CD4-positive, alpha-beta memory T cell (primary cell): ENCODE measurements at places on chromosomes 6 and 20. TPM values are rescaled to one million over a fixed set of nuclear protein-coding genes. Genes with fewer than 3 reads are reported as not detected.
A peak's percentile ranks its signal among the peaks of the same experiment; 100 is the strongest.

DNA sequence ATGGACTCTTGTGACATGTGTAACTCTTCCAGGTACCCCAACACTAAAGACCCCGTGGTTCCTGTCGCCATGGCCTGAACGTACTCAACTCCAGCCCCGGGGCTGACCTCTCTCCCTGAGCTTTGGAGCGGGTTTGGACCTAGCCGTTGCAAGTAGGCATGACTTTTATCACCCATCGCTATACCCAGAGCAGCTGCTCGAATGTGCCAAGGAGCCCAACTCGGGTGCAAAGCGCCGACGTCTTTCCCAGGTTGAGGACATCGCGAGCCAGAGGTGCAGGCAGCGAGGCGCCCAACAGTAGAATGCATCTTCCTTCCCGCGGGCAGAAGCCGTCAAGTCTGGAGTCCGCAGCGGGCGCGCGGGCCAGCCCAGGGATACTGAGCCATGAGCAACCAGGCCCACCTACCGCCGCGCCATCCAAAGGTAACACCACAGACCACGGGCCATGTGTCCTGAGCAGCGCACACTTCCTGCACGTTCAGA lies 5.7 kb upstream of the LAMP5 start:
- DNase-seq: no peak

DNA sequence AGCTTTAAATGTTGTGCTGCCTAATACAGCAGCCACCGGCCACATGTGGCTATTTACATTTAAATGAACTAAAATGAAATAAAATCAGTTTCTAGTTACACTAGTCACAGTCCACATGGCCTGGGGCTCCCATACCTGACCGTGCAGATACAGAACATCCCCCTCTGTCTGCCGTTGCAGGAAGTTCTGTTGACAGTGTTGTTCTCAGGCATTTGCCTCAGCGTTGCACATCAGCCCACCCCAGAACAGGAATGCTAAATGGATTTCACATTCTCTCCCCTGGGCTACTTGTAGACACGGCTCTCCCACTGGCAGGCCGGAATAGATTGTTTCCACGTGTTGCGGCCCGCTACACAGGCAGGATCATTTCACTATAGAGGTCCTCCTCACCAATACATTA lies 26.3 kb downstream of the JAG1 start:
- no peak for DNase-seq

Gene SLC24A3
- not detected for total RNA-seq

DNA sequence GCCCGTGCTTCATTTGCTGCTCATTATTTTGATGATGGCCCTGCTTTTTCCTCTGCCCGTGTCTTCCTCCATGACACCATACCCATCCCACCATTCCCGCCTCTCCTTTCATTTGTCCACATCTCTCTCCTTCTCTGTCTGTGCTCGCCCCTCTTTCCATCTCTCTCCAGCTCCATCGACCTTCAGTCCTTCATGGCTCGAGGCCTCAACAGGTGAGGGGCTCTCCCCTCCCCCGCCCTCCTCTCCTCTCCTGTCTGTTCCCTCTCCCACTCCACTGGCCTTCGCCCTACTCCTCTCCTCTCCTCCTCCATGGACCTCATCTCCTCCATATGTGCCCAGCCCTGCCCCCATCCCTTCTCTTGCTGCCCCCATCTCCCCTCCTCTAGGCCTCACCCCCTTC lies 12.1 kb upstream of the ZBTB9 start:
- no peak for DNase-seq

DNA sequence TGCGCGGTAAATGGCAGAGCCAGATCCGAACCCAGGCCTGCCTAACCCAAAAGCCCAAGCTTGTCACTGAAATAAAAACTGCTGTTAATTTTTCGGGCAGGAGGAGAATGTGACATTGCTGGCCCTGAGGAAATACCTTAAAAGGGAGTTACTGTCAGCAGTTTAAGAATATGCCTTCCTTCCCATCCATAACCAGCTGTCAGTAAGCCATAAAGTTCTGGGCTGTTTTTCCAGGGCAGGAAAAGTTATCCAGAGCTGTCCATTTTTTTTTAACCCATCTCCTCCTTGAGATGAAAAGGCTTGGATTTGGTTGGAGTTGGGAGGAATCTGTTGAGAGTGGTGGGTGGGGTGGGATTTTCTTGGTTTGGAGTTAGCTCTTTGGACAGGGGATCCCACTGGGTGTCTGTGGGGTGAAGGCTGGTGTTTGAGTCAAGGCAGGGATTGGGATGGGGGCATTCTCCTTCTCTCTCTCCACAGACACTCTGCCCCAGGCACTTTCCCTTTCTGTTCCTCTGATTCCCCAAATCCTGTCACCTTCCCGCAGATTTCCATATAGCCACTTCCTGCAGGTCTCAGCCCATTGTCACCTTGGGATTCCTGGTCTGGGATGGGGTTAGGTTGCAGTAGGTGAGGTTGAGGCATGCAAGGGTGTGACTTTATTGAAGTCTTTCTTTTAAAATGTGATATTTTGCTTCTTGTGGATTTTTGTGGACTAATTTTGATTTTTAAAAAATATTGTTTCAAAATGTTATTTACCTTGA lies 4.3 kb upstream of the KCNG1 start:
- DNase-seq: no peak

- DNase-seq: no peak
Observed at GRCh38 chr6:15421945-15422733, 176.3 kb downstream of the JARID2 start.

Gene SOBP
- not detected for total RNA-seq

Gene GNMT
- total RNA-seq: 1.2 TPM

Gene C6orf163
- 5.7 TPM for total RNA-seq

- DNase-seq: no peak
Observed at GRCh38 chr6:11865680-11866300, 87.2 kb upstream of the ADTRP start.

DNA sequence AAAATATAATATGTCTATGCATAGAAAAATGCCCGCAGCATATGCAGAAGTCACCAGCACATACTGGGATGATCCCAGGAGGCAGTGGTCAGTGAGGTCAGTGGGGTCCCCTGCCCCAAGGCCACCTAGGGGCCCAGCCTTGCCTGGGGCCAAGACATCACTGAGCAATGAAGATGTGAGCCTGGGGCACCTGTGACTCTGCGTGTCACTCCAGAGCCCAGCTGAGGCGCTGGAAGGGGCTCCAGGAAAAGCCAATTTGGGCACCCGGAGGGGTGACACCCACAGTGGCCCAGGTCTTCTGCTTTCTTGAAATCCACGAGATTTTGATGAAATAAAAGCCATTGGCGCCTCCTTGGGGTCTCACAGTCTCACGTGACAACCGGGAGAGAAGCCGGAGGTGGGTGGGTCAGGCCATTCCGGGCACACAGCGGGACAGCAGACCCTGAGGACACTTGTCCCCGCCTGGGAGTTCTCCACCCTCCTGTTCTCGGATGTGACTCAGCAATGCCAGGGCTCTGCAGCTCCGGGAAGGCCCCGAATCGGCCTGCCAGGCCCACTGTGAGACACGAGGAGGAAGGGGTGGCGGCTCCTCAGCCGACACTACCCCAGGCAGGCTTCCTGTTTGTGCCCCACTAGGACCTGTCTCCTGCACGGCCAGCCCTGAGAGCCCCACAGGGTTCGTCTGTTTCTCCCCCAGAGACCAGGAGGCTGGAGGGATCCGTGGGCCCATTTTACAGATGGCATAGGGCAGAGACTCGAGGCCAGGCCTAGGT lies 24.4 kb upstream of the SLCO4A1 start:
- peak; percentile 65 for DNase-seq

DNA sequence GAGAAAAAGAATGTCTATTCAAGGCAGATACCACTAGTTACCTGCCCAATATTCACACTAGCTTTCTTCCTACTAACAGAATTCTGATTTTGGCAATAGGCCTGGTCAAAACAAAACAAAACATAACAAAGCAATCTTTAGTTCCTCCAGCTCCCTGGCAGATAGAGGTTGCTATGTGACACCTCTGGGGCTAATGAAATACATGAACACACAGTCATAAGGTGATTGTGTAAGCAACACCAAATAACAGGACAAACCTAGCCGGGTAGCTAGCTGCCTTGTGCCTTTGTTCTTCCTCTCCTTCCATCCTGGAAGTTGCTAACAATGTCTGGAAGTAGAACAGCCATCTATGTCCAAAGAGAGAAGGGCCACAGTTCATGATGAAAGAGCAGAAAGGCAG lies 6.0 kb upstream of the HMGN3 start:
- no peak for DNase-seq

- DNase-seq: no peak
Observed at GRCh38 chr6:71345476-71346333, 57.1 kb downstream of the OGFRL1 start.

DNA sequence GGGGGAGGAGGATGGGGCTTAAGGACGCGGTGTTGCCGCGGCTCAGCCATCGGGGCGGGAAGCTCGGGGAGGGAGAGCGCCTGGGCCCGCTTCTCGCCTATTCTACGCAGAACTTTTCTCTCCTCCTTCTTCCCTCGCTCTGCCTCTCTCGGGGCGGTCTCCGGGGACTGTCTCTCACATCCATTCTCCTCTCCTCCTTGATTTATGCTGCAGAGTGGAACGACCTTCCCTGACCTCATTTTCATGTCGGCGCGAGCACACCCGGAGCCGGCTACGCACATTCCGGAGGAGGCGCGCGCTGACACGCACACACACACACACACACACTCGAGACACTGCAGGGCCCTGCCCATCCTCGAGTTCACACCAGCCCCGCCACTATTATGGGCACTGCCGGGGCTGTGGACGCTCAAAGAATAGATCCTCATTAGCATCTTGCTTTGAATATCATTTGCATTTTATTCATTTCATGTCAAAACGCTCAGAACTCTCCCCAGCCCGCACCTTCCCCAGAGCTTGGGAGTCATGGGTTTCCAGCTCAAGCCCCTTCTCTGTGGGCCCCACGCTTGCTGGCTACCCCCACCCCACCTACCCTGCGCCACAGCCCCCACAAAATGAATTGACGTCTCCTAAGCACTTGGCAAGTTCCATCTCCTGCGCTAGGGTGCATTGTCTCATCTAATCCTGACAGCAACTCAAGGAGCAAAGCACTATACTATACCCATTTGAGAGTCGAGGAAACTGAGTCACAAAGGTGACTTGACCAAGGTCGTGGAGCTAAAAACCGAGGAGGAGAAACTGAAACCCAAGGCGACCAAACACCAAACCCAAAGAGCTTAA lies 36.8 kb downstream of the NCR2 start:
- no peak for DNase-seq

Gene BPIFB4
- not detected for total RNA-seq

GRCh38 chr6:42104095-42104803 lies 38.2 kb downstream of the C6orf132 start:
- DNase-seq: peak; percentile 77

DNA sequence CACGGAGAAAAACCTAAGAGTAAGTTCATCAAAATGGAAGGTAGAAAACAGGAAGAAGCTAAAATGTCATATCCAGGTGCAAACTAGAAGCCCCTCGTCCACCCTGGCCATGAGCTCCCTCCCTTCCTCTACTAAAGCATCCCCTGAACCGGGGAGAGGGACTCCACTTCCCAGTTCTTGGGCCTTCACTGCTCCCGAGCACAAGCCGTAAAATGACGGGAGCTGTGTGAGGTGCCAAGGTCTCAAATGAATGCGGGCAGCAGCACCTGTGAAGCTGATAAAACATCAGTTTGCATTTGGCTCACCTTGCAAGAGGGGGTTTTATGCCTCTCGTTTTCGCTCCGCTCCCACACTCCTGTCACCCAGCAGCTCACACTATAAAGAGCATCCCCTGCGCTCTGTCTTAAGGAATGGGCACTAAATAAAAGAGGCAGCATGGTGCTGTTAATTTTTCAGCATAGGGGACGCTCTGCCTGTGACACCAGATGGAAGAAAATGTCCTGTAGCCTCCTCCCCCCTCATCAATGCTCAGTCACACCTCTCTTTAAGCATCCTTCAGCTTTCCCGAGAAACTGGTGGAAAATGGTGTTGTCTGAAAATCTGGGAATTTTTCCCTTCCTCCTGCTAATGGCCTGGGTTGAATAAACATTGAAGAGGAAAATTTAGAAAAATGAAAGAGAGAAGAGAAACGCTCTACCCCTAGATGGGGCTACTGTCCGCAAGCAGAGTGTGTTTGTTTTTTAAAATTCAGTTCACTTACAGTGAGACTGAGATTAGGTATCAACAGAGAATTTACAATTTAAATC lies 563.0 kb upstream of the AGPAT4 start:
- no peak for DNase-seq

Gene PNISR
- total RNA-seq: 326 TPM

- DNase-seq: no peak
Observed at GRCh38 chr20:25285091-25285647, 37.3 kb downstream of the PYGB start.

DNA sequence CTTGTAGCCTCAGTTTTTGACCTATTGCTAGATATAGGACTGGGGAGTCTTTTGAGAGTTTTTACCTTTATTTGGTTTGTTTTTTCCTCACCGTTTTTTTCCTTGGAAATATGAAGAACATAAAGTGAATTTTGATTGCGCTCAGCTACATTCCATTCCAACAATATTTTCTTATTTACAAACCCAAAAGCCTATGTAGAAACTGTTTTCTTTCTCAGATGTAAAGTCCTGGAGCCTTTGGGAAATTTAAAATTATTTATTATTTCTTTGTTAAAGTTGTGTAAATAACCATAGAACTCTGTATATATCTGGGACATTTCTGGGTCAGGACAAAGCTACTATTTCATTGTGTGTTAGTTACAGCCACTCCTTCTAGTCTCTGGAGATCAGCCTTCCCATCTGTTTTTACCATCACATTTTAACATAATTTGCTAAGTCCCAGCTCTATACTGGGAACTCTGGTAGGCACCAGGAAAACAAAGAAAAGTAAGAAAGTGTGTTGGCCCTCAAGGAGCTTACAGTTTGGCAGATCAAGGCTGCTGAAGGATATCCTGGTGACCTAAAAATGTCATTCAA lies 68.8 kb downstream of the JAG1 start:
- DNase-seq: no peak

DNA sequence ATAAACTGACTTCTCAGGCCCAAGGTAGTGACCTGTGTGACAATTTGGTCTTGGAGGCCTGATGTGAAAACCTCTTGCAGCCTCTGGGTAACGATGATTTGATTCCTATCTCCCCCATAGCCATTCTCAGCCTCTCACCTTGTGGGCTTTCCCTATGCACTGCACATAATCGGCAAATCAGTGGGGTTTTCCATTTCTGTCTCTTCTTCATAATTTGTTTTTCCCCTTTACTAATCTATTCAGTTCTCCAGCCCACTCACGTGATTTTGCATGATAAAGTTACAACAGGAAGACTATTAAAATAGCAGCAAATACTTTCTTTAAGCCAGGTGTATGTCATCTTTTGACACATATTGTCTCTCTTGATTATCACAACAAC lies 893.7 kb downstream of the TFAP2A start:
- DNase-seq: no peak

GRCh38 chr6:146928503-146928902 lies 275.7 kb upstream of the STXBP5 start:
- DNase-seq: no peak

GRCh38 chr6:33963136-33963750 lies 159.4 kb upstream of the MLN start:
- DNase-seq: no peak

GRCh38 chr6:165448210-165448609 lies 138.8 kb upstream of the C6orf118 start:
- no peak for DNase-seq
